Cardiac ventricle fibroblast (primary cell): ENCODE measurements at places on chromosomes 7 and 10. TPM values are rescaled to one million over a fixed set of nuclear protein-coding genes. Genes with fewer than 3 reads are reported as not detected.

The TAF3 gene
- 3.6 and 4.0 TPM in 2 replicates for total RNA-seq

The SMKR1 gene
- total RNA-seq, result not detected in 2 replicates

The CAMK1D gene
- total RNA-seq, result 1.3 and 1.6 TPM in 2 replicates

The CARD11 gene
- under 0.01 TPM in 1 of 2 replicates, not detected in the other for total RNA-seq

The GARIN1A gene
- total RNA-seq, result 0.19 and 0.20 TPM in 2 replicates

The OR6V1 gene
- total RNA-seq, result not detected in 2 replicates

The TMEM236 gene
- total RNA-seq, result 0.06 and 0.15 TPM in 2 replicates

The ADGRA1 gene
- total RNA-seq, result not detected in 2 replicates

The PARP12 gene
- total RNA-seq, result 11.9 and 12.6 TPM in 2 replicates

The OR2A12 gene
- not detected in 2 replicates for total RNA-seq

The CALML5 gene
- not detected in 2 replicates for total RNA-seq

The SPDYE8 gene
- not detected in 2 replicates for total RNA-seq

The PON1 gene
- not detected in 2 replicates for total RNA-seq
